Breast epithelium (tissue), 4 donors: ENCODE measurements at places on chromosomes 16 and 17. TPM values are rescaled to one million over a fixed set of nuclear protein-coding genes. Genes with fewer than 3 reads are reported as not detected.

- DNase-seq: no peak
Measured at GRCh38 chr16:988471-989353, 7.1 kb downstream of the SOX8 start.

GRCh38 chr16:76441876-76442275 lies 164.7 kb downstream of the CNTNAP4 start:
- no peak for DNase-seq

DNA sequence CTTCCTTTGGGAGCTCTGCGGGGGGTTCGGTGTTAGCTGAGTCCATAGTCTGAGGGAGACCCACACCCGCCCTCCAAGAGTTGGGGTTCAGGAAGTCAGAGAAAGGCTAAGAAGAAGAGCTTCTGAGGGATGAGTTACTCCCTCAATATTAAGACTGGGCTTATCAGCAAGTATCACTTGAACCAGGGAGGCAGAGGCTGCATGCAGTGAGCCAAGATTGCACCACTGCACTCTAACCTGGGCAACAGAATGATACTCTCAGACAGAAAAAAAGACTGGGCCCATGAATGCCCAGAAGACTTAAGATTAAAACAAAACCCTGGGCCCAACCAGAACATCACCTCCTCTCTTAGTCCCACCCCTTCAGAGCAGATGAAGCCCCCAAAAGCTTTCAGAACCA lies 6.0 kb downstream of the NKIRAS2 start:
- DNase-seq: no peak

LRRC46 gene
- 0.33 TPM for total RNA-seq

GRCh38 chr17:61221597-61222471 lies 177.8 kb upstream of the TBX2 start:
- DNase-seq: no peak

SOST gene
- total RNA-seq: not detected

GRCh38 chr17:15501793-15502192 lies 34.4 kb upstream of the CDRT4 start:
- no peak for DNase-seq

DNA sequence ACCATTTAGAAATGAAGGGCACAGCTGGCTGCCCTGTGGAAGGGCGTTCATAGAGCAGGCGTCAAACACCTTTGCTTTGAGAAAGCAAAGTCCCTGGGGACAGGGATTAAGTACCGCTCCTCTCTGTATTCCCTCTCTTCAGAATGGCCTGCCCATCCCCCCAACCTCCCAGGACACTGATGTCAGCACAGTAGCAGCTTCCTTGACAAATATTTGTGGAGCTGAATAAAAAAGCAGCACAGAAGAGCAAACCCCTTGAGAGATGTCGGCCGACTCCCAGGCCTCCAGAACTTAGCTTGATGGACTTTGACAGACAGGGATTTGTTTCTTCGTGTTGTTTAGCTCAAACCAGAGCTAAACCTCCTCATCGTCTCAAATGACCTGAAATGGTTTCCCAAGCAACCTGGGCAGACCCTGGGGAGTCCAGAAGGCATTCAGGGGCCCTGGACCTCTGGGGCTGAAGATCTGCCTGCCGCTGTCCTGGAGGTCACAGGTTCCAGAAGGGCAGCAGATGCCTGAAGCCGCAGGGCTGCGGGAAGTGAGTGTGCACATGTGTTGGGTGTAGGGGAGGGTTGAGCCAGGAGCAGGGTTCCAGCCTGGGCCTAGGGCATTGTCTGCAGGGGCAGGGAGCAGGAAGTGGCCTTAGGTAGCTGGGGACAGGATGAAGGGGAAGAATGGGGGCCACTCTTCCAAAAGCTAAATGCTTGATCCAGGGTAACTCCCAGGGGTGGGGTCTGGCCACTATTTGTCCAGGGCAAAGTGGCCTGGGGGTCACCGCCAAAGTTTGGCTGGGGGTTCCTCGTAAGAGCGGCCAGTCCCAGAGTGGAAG lies 42.3 kb upstream of the NKD1 start:
- DNase-seq: no peak

DNA sequence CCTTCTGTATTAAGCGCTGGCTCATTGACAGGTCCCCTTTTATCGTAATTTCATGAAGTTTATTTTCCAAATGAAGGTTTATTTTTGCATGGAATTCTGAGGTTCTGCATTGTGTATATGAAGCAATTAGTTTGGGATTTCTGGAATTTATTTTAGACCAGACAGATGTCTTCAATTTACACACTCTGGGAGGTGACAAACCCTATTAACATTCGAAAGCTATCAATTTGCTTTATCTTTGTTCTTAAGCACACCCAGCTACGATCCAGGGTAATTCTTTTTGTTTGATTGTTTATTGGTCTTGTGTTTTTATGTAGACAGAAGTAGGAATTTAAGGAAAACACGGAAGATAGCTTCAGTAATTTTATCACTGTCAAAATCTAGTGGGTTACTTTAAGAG lies 264.6 kb downstream of the HS3ST3A1 start:
- no peak for DNase-seq

DNA sequence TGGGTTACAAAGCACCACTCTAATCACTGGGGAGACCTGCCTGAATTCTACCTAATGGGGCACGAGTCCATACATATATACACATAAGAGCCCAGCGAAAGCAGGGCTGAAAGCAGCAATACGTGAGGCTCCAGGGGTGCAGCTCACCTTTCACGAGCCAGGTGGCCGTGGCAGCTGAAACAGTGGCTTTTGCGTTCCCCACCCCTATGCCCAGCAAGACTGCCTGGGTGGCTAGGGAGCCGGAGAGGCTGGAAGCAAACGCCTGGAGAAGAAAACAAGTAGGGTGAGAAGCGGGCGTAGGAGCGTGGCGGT lies 618 bp downstream of the RUSF1 start:
- DNase-seq: no peak

GRCh38 chr17:76635039-76635438 lies 8.5 kb downstream of the ST6GALNAC1 start:
- peak; percentile 14 for DNase-seq

DNA sequence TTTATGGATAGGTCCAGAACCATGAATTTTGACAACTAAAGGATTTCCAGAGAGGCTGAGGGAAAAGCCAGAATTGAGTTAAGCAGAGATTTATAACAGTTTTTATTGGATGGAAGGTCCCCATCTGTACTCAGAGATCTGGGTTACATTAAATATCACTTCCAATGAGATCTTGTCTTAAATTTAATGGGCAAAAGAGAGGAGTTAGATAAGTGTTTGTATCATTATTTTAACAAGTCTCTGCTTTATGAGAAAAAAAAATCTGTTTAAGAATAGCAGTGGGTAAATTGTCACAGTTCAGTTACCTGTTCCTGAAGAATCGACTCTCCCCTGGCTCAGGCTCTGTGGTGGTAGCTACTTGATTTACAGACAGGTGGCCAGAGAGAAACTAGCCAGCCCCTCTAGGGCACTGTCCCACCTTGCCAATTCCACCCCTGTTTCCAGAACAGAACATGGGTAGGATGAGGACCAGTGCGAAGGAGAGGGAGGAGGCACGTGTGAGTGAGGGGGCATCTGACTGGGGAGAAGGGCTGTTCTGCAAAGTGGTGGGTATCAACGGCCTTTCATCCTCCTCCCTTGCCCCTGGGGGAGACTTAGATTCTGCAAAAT lies 22.1 kb upstream of the CRHR1 start:
- DNase-seq: no peak

DNA sequence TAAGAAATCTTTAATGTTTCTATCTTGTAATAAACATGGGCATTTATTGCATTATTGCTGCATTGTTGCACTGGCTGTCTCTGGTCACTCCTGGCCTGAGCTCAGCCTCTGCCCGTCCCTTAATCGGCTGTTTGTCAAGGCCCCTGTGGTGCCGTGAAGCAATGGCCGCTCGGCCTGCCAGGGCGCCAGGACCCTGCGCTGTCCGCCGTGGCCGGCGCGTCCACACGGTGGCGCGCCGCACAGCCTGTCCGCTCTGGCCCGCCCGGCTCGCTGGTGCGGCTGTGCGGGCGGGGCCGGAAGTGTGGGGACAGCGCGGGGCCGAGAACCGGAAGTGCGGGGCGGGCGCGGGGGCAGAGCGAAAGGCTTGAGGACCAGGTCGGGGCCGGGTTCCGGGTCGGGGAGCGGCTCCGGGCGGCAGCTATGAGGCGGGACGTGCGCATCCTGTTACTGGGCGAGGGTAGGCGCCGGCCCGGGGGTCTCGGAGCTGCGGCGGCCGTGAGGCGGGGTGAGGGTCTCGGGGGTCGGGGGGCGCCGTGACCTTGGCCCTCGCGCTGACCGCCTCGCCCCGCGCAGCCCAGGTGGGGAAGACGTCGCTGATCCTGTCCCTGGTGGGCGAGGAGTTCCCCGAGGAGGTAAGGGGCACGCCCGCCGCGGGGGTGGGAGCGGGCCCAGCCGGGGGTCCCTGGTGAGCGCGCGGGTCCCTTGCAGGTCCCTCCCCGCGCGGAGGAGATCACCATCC lies at the start of gene RHOT2:
TSS of gene RHOT2 (plus strand) at position 353 of the 739 bp plus-strand sequence. CDS start at position 421, 68 bp downstream.
- DNase-seq: peak; percentile 91

FAHD1 gene
- total RNA-seq: 29.7 TPM

DNA sequence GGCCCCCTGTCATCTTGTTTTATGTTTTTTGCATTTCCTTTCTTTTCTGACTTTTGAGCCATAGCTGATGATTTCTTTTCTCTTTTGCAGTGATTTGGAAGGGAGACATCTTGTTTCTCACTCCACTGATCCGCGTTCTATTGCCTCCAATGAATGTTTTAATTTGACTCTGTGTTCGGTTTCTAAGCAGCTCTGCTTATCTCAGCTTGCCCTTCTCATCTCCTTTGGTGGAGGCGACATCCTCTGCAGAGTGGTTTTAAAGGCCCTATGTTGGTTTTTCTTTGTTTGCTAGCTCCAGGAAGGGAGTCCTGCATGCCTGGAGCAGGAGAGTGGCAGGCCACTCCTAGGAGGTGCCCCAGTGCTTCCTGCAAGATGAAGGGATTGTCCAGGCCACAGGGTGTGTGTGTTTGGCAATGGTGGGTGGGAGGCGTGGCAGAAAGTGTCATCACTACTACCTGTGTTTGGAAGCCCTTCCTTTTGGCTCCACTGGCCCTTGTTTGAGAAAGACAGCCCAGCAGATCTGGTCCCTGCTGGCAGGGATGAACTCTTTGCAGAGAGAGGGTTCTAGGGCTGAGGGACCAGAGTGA lies 13.6 kb downstream of the SMPD3 start:
- DNase-seq: peak; percentile 80

GRCh38 chr17:80695979-80696378 lies 151.3 kb downstream of the RPTOR start:
- no peak for DNase-seq

- DNase-seq: no peak
Measured at GRCh38 chr16:75073545-75074303, 42.9 kb downstream of the LDHD start.

GRCh38 chr16:85894266-85894665 lies 4.7 kb upstream of the IRF8 start:
- no peak for DNase-seq

DNA sequence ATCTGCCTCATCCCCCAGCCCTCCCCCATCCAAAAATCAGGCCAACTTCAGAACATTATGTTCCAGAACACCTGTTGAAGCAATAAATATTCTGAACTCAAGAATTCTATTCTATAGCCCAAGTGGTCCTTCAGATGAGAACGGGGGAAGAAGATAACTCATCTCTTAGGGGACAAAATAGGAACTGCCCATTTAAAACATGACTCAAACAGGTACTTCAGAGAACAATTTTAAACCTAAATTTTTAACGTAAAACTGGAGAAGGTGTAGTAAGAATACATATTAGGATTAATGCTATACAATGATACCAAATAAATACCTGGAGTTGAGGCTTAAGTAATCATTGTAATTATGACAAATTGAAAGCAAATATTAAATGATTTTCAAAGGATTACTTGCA lies 112.1 kb downstream of the CDYL2 start:
- no peak for DNase-seq

SDK2 gene
- 2.6 TPM for total RNA-seq

DNA sequence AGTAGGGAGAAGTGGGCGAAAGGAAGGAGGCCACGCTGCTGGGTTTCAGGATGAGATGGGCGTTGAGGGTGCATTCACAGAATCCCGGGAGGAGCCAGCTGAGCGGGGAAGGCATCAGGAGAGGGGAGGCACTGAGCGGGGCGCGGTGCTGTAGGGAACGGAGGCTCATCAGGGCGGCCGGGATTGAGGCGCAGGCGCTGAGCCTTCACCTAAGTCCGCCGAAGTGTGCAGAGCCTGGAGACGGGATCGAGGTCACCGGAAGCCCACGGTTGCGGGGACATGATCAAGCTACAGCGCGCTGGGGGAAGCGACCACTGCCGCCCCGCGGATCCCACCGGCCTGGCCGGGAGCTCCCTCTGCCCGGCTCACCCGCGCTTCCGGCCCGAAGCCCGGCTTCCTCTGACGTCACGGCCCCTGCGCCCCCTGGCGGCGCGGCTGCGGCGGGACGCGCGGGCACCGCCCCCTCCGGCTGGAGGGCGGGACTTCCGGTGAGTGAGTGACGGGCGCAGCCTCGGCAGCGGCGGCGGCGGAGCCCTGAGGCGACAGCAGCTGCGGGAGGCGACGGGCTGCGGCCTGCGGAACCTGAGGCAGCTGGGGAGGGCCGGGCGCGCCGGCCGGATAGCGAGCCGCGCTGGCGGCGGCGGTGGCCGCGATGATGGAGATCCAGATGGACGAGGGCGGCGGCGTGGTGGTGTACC lies at the start of gene MAPK8IP3:
TSS of gene MAPK8IP3 (plus strand) at position 508 of the 698 bp plus-strand sequence. CDS start at position 653, 145 bp downstream.
- peak; percentile 86 for DNase-seq

GRCh38 chr16:85312642-85313525 lies 200.6 kb upstream of the CIBAR2 start:
- no peak for DNase-seq

GRCh38 chr17:73910821-73911515 lies 266.7 kb upstream of the SDK2 start:
- DNase-seq: no peak

GRCh38 chr16:72740347-72740746 lies 307.6 kb downstream of the ZFHX3 start:
- DNase-seq: no peak

GRCh38 chr17:55478971-55479370 lies 32.3 kb downstream of the SMIM36 start:
- no peak for DNase-seq

DNA sequence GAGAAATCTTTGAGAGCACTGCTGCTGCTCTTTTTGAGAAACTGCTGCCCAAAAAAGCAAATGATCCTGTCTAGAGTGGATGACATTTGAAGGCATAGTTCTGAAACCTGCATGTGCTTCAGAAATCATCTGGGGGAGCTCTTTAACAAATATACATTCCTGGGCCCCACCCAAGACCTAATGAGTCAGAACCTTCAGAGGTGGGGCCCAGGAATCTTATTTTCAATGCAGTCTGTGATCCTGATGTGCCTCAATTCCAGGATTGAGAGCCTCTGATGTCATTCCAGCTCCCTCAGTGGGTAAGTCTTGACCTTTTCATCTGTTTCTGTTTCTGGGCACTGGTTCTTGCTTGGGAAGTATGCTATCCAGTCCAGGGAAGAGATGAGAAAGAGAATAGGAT lies 42.3 kb downstream of the HNF1B start:
- DNase-seq: no peak

MT1B gene
- not detected for total RNA-seq

GP1BA gene
- total RNA-seq: not detected

DNA sequence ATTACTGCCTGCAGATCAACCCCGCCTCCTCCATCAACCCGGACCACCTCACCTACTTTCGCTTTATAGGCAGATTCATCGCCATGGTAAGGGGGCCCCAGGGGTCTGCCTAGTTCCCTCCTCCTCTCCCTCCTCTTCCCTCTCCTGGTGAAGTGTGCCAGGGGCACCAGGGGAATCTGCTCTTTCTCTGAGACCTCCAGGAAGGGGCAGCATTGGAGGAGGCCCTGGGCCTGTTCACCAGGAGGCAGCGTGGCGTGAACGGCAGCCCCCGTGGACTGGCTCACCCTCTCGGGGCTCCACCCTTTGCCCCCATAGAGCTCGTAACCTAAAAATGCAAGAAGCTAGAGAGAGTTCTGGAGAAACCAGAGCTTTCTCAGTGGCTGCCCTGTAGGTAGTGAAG lies 17.1 kb upstream of the CLEC18A start:
- DNase-seq: no peak

- no peak for DNase-seq
Measured at GRCh38 chr17:29612094-29612403, 10.7 kb downstream of the CORO6 start.
